ENCODE measurements at places on chromosomes 2 and 18. TPM values are rescaled to one million over a fixed set of nuclear protein-coding genes. Genes with fewer than 3 reads are reported as not detected.

ASB18 gene
- not detected for total RNA-seq

FOXD4L1 gene
- total RNA-seq = 0.22 TPM

B4GALT6 gene
- total RNA-seq = 0.86 TPM

POTEC gene
- total RNA-seq = not detected

RPL31 gene
- total RNA-seq = 2,182 TPM
